Inflammatory macrophage treated with lipopolysaccharide for 1 hour (primary cell): ENCODE measurements at places on chromosomes 1 and 21.

DNA sequence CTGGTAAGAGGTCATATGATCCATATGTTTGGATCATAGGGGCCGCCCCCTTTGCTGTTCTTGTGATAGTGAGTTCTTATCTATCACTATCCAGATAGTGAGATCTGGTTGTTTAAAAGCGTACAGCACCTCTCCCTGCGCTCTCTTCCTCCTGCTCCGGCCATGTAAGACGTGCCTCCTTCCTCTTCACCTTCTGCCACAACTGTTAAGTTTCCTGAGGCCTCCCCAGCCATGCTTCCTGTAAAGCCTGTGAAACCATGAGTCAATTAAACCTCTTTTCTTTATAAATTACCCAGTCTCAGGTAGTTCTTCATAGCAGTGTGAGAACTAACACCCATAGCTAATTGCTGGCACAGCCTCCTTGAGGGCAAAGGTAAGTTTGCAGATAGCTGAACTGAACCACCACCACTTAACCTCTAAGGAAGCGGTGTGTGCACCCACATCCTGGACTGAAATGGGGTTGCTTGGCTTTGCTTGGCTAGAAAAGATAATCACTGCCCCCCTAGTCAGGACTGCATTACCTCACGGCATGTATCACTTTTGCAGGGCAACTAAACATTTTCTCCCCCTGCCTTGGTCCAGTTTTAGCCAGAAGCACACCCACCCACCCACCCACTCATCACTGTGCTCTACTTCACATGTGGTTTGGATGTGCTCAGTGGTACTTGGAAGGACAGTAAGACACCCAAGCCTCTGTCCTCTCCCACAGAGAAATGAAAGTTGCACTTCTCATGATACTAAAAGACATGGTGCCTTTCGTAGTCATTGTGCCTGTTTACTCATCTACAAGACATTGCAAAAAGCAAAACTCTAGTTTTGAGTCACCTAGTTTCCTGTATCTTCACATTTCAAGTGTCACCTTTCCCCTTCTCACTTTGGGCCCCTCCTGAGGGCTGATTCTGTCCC, 23.1 kb upstream of the PTAFR start:
- DNase-seq, result peak; percentile 33

- no peak for DNase-seq
These were observed 20.4 kb downstream of the THAP3 start for GRCh38 chr1:6645018-6645417.

GRCh38 chr1:12152113-12152891, 14.5 kb upstream of the TNFRSF1B start:
- DNase-seq, result peak; percentile 65

DNA sequence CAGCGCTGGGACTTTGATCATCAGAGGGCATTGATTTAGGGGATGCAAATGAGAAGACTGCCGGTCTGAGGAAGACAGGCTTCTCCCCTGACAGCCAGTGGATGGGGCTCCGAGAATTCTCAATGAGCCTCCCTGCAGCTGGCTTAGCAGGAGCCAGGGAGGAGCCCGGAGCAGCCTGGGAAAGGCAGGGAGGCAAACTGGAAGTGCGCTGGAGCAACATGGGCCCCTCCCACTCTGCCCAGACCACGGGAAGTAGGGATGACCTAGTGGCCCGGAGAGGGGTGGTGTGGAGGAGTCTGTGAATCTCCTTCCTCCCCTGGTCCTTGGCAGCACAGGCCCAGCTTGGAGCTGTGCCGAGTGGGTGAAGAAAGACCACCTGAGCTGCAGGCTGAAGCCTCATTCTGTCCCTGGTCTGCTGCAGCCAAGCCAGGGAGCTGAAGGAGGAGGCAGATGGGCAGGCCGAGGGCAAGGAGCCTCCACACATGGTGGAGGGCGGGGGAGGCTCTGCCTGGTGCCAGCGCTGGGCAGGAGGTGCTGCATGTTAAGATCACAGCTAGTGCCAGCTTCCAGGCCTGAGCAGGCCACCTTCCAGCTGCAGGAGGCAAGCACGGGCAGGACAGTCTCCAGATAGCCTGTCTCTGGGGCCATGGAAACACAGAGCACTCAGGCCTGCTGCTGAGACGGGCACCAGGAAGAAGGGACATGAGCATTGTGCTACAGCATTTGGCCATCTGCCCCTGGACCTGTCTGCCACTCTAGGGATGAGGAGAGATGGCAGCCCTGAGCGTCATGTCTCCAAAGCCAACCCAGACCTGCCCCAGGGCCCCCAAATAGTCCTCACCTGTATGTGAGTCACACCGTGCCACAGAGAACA, 12.2 kb upstream of the CLSTN1 start:
- no peak for DNase-seq

GRCh38 chr1:227917081-227917950, 30.4 kb downstream of the WNT9A start:
- DNase-seq, result no peak

- DNase-seq, result peak; percentile 51
These were observed 202.1 kb downstream of the NCAM2 start for GRCh38 chr21:21200103-21200938.

- no peak for DNase-seq
These were observed 553 bp upstream of the SLC30A2 start for GRCh38 chr1:26046246-26047095.

DNA sequence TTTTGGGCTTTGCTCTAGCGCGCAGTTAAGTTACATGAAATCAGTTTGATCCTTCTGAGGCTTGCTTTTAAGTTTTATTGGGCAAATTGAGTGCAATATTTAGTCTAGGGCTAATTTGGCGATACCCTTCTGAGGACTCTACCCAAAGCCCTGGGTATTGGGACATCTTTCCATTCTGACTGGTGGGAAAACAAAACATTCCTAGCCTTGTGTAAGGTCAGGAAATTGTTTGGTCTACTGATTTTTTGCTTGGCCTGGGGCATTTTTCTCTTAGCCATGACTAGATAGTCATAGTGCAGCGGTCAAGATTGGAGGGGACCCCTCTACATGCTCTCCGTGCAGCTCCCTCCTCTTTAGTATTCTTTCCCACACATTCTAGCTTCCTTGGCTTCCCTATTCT, 189.6 kb upstream of the PTGFR start:
- no peak for DNase-seq

GRCh38 chr1:230568676-230569075, 73.6 kb upstream of the COG2 start:
- no peak for DNase-seq

- no peak for DNase-seq
These were observed 3.6 kb downstream of the BTG2 start for GRCh38 chr1:203308923-203309331.

- no peak for DNase-seq
These were observed 42.6 kb downstream of the LMX1A start for GRCh38 chr1:165313903-165314302.

DNA sequence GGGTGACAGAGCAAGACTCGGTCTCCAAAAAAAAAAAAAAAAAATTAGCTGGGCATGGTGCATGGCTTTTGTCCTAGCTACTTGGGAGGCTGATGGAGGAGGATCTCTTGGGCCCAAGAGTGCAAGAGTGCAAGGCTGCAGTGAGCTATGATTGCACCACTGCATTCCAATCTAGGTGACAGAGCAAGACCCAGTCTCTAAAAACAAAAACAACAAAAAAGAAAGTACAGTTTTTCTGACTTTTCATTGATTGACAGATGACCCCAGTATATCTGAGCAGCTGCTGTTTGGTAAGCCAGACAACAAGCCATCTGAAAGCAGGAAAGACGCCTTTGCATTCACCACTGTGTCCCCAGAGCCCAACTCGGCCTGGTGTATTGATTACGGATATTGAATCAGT, 10.9 kb upstream of the DPT start:
- no peak for DNase-seq

GRCh38 chr1:50796272-50796671, 163.8 kb downstream of the FAF1 start:
- no peak for DNase-seq

GRCh38 chr21:42541174-42541573, 27.5 kb downstream of the SLC37A1 start:
- no peak for DNase-seq

DNA sequence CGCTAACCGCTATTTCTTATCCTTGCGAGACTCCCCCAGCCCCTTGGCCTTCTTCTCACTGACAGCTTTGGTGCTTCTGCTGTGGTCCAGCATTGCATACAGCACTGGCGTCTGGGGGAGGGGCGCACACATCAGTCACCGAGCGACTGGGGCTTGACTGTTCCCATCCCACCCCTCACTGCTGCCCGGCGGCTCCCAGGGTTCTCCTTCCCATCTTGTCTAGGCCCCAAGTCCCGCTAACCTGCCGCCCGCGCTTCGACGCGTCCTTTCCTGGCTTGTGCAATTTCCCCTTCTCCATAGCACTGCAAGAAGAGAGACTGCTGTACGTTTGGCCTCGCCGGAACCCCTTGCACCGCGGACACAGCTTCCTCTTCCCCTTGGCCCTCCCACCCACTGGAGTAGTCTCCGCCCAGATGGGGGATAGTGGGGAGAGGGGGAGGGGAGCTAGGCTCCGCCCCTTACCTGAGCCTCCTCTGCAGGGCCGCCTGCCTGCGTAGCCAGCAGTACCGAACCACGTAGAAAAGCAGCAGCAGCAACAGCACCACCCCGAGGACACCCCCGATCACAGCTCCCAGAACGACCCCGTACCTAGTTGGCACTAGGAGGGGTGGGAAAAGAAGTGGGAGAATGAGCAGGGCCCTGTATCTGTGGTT, 3.8 kb downstream of the MPZ start:
- peak; percentile 94 for DNase-seq

DNA sequence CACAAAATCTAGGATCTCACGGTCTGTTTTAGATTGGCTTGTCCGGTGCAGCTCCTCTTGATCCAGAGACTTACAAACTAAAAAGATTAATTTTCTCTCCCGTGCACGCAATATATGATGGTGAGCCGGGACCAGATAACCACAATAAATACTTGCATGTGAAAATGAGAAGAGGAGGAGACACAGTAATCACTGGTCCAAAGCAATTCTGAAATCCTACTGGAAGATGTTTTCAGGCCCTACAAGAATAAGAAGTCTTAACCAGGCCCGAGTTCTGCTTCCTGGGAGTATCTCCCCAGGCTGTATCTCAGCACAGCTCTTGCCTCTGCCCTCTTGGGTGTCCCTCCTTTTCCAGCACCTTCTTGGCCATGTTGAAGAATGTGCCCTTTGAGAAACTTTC, 1.0 kb upstream of the WDR4 start:
- no peak for DNase-seq

DNA sequence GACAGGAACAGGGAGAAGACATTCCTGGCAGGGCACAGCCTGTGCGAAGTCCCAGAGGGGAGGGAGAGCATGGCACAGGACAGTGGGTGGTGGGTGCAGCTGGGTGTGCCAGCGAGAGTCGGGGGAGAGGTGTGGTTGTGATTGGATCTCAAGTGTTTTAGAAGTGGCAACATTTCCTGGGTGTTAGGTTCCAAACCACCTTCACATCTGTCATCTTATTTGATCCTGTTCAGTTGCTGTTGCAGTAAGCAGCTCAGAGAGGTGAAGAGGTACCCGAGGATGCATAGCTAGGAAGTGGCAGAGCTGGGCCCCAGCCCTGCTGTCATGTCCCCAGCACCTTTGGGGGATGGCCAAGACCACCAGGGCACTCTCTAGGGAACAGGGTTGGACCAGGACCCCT, 22.0 kb upstream of the DISP3 start:
- DNase-seq, result no peak

DNA sequence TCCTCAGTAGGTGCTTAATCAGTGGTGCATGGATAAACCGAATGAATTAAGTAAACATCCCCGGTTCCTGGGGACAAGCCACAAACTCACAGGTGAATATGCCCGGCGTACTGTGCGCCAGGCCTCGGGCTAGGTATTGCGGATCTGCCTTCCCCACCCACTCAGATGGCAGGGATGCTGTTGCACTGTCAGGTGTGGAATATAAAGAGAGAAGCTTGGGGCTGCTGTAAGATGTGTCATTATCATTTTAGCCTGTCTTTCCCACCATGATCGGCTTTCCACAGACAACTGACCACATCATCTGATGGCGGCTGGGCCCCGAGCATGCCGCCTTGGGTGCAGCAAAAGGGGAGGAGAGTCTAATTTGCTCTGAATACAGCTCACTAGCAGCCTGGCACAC, 45.4 kb upstream of the LRP8 start:
- DNase-seq, result no peak

- no peak for DNase-seq
These were observed 30.6 kb upstream of the COL6A1 start for GRCh38 chr21:45950740-45951515.

GRCh38 chr1:201663491-201664113, 124.7 kb downstream of the NAV1 start:
- DNase-seq, result no peak

- DNase-seq, result no peak
These were observed 79.6 kb downstream of the NEGR1 start for GRCh38 chr1:72202761-72203160.

DNA sequence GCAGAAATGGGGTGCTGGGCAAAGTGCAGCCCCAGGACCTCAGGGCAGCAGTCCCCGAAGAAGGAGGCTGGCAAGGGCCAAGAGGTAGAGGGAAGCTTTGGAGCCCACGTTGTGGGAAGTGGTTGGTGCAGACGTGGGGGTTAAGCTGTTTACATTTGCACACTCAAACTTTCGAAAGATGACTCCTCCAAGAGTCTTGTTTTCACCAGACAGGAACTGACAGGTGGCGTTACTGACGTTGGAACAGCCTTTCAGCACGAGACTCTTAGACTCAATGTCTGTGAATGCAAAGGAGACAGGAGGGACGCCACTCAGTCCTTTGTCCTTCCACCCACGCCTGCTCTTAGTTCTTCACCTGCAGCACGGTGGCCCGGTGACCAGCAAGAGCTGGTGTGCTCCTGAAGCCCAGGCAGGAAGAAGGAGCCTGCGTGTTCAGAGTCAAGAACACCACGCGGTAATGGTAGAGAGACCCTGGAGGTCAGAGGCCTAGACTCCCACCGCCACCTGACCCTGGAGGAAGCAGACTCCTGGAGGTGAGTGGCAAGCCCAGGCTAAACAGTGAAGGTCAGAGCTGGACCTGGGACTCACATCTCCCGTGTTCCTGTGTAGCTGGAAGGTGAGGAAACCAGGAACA, 15.9 kb downstream of the LYPD8 start:
- peak; percentile 17 for DNase-seq

GRCh38 chr1:7253988-7254587, 468.8 kb downstream of the CAMTA1 start:
- no peak for DNase-seq

DNA sequence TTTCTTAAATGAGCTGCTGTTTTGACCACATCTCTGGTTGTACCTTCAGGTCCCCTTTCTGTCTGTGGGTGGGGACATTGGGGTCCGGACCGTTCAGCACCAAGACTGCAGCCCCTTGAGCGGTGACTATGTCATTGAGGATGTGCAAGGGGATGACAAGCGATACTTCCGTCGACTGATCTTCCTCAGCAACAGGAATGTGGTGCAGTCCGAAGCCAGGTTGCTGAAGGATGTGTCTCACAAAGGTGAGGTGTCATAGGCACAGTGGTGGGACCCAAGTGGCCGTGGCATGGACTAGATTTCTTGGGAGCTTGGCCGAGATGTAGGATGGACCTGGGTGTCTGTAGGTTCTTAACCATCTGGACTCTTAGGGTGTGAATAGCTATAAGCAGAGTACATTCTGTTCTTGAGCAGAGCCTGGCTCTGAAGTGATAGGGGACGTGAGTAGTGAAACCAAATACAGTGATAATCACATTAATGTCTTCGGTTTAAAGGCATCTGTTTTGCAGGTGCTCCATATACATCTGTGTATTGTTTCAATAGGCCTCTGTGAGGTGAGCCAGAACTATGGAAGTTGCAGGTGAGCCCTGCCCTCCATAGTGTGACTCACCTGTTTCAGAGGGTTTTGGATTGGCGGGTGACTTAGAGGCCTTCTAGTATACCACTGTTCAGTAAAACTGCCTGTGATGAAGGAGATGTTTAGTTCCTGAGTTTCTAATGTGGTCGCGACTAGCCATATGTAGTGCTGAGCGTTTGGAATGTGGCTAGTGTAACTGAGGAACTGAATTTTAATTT, 6.4 kb downstream of the METTL13 start:
- DNase-seq, result no peak
